ENCODE measurements at places on chromosomes 4 and X.

- no peak for DNase-seq
Observed at GRCh38 chrX:154599531-154599930, 14.6 kb downstream of the CTAG1A start.

GRCh38 chr4:92060333-92060732 is 243.4 kb upstream of the GRID2 start:
- no peak for DNase-seq

DNA sequence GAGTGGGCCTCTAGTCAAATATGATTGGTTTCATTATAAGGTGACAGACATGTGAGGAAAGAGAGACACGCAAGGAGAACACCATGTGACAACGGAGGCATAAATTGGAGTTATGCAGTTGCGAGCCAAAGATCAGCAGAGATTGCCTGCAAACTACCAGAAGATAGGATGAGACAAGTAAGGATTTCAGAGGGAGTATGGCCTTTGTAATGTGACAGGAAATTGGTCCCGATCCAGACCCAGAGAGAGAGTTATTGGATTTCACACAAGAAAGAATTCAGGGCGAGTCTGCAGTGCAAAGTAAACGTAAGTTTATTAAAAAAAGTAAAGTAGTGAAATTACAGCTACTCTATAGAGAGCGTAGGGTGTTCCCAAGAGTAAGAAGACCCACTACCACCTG is 35.7 kb upstream of the NDST4 start:
- no peak for DNase-seq

- DNase-seq: no peak
Observed at GRCh38 chrX:107700317-107700774, 72.0 kb downstream of the PRPS1 start.

DNA sequence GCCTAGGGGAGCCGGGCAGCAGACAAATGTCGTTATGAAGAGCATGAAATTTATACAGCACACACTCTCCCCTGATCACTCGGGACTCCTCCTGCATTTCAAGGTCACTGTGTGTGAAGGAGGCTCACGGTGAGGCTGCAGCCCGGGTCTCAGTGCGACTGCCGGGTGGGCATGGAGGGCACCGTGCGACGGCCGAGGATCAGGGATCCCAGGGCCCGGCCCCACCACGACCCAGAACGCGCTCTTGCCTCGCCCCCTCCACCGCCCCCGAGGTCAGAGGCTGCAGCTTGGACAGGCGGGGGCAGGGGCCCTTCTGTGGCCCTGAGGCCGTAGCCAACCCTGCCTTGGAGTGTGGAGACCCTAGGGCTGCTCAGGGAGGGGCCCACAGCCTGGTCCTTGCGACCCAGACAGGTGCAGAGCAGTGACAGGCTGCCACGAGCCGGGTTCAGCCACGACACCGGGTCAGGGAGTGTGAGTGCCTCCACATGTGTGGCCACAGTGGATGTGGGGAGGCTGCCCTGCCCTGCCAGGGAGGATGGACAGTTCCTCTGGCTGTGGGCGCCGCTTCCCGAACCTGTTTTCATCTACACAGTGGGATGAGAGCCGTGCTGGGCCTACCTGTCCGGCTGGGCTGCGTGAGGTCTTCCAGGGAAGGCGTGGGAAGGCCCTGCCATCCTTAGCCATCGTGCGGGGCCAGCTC is 89.3 kb upstream of the NKX1-1 start:
- no peak for DNase-seq

DNA sequence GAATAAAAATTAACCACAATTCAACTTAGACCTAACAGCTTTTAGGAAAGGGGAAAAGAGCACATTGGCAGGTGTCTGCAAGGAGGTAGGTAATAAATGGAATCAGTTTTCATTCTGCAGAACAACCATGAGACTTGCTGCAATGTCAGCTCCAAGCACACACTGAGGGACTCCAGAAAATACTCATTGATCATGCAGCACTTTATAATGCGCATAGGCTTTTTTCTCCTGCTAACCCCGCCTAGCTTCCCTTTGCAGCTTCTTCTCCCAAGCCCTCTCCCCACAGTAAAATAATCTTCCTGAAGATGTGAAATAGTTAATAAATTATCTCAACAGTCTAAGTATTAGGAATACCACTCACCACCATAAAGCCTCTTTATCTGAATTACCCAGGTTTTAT is 36.9 kb downstream of the ANKRD17 start:
- DNase-seq: no peak

- no peak for DNase-seq
Observed at GRCh38 chrX:155216940-155217440, 730 bp downstream of the VBP1 start.

GRCh38 chrX:26914232-26914631 is 548.9 kb downstream of the PPP4R3C start:
- DNase-seq: no peak

- DNase-seq: no peak
Observed at GRCh38 chr4:53935780-53936179, 128.6 kb downstream of the CHIC2 start.

- no peak for DNase-seq
Observed at GRCh38 chr4:40402556-40402955, 67.4 kb downstream of the CHRNA9 start.

- DNase-seq: no peak
Observed at GRCh38 chrX:112851161-112851779, 10.6 kb upstream of the AMOT start.

DNA sequence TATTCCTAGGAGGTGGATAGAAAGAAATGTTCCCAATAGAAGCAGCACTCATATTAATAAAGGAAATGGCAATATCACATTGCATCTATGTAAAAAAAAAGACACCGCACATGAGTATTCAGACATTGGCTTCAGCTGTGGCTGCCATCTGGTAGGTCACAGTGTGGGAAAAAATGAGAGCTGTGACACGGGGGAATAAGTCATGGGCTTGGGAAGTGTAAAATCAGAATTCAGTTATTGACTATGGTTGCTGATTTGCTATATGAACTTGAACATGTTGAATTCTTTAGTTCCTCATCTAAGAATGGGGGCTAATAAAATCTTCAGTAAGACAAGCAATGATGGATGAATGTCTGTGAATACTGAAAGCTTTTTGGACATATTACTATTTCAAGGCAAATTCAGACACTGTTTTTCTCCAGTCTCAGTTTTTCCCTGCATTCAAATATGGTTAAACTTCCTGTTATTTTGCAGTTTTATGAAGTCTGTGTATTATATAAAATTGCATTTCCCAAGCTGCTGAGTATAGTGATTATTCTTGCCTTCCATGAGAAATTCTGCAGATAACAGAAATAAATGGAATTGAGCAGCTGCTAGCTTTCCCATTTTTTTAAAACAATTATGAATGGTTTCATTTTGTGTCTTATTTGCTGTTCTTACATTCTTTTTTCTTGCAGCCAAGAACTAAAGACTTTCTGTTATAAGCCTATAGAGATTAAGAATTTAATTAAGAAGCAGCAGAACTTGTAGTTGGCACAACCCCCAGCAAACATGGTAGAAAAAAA is 221.0 kb downstream of the ANKRD50 start:
- DNase-seq: no peak

- DNase-seq: no peak
Observed at GRCh38 chrX:39161611-39162255, 360.5 kb downstream of the MID1IP1 start.

DNA sequence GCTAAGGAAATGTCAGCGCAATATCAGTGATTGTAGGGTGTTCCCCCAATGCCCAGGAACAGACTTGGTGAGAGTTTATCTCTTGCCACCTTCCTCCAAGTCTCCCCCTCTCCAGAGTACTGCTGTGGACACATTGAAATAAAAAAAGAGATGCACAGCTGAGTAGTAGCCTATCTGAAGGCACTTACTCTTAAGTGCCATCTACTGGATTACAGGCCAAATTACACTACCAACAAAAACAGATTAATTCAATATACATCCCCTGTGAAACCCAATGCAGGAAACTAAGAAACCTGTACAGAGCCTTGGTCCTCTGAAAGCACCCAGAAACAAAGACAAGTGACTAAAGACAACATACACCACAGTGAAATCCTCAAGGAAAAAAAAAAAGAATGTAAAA is 460.3 kb downstream of the ZIC3 start:
- DNase-seq: no peak

GRCh38 chr4:133801883-133802282 is 399.7 kb downstream of the PABPC4L start:
- DNase-seq: no peak

GRCh38 chrX:101595739-101596419 is 21.9 kb downstream of the ARMCX6 start:
- no peak for DNase-seq

GRCh38 chr4:112813790-112814189 is 176.8 kb downstream of the LARP7 start:
- DNase-seq: no peak

DNA sequence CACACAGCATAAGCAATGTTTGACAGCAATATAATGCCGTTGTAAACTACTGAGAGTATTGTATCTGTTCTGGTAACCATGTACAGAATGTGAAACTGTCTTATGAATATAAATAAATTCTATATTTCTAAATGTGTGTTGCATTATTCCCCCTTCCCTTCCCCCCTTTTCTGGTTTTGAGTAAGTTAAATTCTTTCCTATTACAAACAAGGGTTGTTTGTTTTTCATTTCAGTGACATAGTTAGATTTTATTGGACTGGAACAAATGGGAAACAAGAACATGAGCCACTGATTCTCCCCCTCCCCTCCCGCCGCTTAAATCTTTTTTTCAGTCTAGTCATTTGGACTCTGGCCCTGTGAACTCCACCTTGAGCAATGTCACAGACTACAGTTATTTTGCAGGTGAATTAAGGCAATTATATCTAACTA is 69.8 kb downstream of the GPAT3 start:
- no peak for DNase-seq

DNA sequence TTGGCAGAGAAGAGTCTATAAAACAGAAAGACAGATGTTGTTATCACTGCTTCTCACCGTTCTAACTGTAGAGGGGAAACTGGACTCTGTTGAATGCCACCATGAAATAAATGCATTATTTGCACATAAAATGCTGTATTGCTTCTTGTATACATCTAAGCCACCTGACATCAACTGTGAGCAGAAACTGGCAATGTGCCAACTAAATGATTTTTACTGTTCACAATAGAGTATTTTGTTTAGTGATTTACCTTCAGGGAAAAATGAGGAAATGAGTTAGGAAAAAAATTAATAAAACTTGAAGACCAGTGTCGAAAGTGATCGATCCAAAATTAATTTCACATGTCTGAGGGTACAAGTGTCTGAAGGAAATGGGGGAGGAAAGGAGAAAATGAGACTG is 65.9 kb upstream of the TNIP3 start:
- no peak for DNase-seq

GRCh38 chr4:22389240-22389870 is 126.5 kb downstream of the ADGRA3 start:
- DNase-seq: peak; percentile 9

DNA sequence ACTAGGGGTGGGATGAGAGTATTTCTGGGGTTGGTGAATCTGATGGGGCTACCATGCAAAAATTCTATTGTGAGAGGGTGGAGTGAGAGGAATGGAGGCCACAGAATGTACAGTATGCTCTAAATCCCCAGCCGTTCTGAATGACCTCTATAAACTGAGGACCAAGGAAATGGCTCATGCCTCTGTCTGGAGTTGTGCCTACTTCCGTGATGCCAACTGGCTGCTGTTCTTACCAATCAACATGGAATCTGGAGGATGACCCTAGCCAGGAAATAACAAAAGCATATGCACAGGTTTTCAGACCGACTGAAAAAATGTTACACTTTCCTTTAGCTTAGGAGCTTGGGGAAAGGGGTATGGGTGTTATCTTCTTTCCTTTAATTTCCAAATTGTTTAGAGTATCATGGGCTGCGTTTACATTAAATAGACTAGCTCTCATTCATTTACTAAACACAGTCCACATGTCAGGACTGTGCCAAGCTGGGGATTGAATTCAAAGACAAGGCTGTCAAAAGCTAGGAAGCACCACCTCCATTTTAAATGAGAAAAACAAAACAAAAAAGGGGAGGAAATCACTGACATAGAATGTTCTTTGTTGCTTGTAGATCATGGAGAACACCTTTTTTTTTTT is 20.2 kb upstream of the CCKAR start:
- no peak for DNase-seq

Measured in stimulated activated CD4-positive, alpha-beta T cell treated with anti-CD3 and anti-CD28 coated beads, Interleukin-4, amount 100 ng/mL, for 4 hours (primary cell).